NCI-H1694 treated with DMSO at 0.1 percent for 48 hours (cell line): ENCODE measurements at places on chromosomes 2 and 18.
A peak's percentile ranks its signal among the peaks of the same experiment; 100 is the strongest.

DNA sequence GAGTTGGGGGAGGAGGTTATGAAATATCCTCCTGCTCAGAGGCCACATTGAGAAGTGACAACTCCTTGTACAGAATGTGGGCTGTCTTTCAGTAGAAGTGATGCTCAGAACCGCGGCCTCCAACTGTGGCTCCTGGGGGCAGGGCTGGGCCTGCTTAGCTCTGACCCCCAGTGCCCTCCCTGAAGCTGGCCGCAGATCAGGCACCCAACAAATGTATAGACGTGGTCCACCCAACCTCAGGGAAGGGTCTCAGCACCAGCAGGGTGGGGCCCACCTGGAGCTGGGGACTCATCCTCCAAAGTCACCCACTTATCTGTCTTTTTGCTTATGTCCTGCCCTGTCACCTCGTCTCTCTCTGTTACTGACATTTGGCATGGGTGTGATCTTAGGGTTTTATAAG lies 11.1 kb upstream of the BIN1 start:
- DNase-seq, result no peak

DNA sequence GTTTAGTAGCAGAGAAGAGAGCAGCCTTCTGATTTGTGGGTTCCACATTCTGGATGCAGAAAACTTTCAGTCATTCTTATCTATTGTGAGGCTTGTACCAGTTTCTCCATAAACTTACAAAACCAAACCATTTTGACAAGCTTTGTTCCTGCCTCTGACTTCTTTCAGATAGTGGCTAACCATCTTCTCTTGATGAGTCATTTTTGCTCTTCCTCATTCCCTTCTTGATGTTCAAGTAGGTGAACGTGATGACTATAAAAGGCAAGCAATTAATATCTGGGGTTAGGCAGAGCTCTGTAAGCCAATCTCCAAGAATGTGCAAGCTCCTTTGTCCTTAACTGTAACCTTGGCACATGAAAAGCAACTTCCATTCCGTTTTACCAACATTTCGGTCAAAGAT lies 2083.1 kb upstream of the PIK3C3 start:
- DNase-seq, result no peak

GRCh38 chr18:46155641-46156051 lies 51.5 kb downstream of the HAUS1 start:
- no peak for DNase-seq

- no peak for DNase-seq
Measured at GRCh38 chr2:72972352-72973136, 55.2 kb downstream of the EMX1 start.

GRCh38 chr18:56639571-56639970 lies 1.2 kb upstream of the TXNL1 start:
- no peak for DNase-seq

- no peak for DNase-seq
Measured at GRCh38 chr18:77911971-77912605, 662.4 kb downstream of the GALR1 start.

DNA sequence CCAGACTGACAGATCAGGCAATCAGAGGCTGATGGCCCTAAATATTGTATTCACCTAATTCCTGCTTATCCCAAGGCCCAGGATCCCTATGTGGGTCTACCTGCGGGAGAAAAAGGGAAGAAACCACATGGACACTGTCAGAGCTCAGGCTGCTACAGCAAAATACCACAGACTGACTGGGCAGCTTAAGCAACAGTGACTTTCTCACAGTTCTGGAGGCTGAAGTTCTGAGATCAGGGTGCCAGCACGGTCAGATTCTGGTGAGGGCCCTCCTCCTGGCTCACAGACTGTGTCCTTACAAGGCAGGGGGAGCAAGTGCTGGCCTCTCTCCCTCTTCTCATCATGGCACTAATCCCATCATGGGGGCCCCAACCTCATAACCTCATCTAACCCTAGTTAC lies 181.7 kb downstream of the TMEM163 start:
- DNase-seq, result no peak

DNA sequence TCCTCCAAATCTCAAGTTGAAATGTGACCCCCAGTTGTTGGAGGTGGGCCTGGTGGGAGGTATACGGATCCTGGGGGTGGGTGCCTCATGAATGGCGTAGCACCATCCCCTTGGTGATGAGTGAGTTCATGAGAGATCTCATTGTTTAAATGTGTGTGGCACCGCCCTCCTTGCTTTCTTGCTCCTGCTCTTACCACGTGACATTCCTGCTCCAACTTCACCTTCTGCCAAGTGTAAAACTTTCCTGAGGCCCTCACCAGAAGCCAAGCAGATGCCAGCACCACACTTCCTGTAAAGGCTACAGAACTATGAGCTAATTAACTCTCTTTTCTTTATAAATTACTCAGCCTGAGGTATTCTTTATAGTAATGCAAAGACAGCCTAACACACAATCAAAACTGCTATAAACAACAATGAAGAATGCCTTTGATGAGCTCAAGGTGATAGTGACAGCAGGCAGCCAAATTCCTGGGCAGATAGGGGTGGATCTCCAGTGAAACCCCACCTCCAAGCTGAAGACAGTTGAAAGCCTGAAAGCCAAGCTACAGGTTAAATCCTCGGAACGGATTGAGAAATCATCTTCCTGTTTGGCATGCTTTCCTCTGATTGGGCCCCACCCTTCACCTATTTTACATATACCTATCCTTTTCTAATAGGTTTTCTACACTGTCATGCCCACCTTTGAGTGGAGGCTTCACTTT lies 26.9 kb downstream of the MCEE start:
- DNase-seq, result no peak

GRCh38 chr2:41968182-41968578 lies 79.6 kb upstream of the PKDCC start:
- DNase-seq, result no peak

GRCh38 chr18:36560187-36560586 lies 262.7 kb downstream of the FHOD3 start:
- no peak for DNase-seq

GRCh38 chr18:6366776-6367175 lies 47.9 kb downstream of the L3MBTL4 start:
- no peak for DNase-seq

GRCh38 chr18:12238826-12239225 lies 15.3 kb upstream of the CIDEA start:
- DNase-seq, result no peak

GRCh38 chr2:72153924-72154323 lies 6.3 kb upstream of the CYP26B1 start:
- no peak for DNase-seq

GRCh38 chr2:96970248-96970875 lies 16.0 kb downstream of the FAM178B start:
- peak; percentile 27 for DNase-seq

DNA sequence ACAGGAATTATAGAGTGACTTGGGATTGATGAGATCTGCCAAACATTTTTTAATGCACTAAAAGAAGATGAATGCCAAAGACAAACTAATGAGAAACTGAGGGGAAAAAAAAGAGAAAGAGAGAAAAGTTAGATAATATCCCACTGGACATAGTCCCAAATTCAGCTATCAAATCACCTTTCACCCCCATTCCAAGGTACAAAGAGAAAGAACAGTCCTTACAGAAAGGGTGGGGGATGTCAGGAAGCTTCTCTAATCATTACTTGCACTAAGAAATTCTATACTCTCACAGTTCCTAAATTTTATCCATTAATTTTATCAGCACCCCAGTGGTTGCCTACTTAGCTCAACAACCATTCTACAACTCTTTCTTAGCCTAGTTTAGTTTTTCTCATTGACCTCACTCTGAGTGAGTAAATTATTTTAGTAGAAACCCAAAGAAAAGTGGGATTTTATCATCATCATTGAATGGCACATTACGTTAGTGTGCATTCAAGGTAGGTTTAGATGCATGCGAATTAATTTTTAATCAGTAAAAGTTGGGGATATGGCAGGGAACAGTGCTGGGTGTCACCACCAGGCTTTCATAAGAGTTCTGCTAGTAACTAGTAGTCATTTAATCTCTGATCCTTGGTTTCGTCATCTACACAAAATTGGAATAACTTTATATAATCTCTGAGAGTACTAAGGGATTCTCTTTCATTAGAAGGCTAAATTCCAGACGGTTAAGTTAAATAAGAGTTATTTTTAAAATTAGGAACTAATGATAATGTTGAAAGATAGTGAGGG lies 85.3 kb upstream of the CYTIP start:
- no peak for DNase-seq

DNA sequence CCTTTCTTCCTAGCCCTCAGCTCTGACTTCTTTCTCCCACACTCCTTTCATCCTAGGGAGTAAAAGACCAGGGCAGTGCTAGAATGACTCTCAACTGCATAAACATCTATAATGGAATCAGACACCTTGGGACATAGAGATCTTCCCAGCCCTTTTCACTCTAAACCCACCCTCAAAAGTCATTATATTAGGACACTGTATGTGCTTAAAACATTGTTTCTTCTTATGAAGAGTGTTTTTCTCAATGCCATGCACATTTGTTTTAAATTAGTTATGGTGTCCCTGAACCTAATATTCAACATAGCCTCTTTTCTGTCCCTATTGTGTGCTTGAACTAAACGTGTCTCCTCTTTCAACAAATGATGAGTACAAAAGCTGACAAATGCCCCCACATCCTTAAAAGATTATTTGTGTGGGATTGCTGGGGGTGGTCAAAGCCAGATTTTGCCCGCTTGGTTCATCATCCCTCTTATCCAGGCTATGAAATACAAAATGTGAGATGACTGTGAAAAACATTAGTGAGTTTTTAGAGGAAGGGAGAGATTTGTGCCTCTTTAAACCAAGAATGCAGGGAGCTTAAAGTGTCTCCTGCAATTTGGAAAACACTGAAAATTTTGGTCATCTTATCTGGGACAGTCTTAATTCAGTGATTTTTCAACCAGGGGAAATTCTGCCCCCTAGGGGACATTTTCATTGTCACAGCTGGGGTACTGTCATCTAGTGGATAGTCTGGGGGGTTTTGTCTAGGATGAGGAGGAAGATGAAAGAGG lies 29.0 kb downstream of the SERPINB5 start:
- DNase-seq, result no peak

DNA sequence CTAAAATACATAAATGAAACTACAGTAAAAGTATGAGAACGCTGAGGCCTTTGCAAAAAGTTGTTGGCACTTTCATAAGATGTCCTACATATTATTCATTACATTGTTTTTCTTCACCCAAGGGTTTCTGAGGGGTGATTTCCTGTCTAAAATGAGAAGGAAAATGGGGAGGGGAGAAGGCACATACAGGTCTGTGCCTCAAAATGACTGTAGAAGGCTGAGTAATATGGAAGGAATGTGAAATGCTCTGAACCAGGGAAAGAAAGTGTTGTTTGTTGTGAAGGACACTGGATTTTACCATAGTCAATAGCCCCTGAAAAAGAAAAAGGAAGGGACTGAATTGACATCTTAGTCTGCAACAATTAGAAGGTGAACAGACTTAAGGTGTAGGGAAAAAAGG lies 99.5 kb upstream of the RNF152 start:
- no peak for DNase-seq

GRCh38 chr18:54532222-54532621 lies 58.8 kb upstream of the DYNAP start:
- DNase-seq, result no peak

DNA sequence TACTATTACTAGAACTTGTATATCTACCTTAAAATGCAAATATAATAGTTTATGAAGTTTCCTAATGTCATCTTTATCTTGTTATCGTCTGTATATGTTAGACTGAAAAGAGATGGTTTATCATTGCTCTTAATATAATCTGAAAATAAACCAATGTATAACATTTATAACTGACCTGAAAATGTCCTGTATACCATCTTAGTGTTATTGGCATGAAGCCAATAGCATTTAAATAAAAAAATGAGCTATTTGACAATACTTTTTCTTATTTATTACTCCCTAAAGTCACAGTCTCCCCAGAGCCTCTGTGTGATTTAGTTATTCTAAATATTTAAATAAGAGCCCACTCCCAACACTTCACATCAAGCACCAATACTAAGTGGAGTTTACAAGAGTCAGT lies 1.8 kb downstream of the VWC2L start:
- DNase-seq, result no peak

DNA sequence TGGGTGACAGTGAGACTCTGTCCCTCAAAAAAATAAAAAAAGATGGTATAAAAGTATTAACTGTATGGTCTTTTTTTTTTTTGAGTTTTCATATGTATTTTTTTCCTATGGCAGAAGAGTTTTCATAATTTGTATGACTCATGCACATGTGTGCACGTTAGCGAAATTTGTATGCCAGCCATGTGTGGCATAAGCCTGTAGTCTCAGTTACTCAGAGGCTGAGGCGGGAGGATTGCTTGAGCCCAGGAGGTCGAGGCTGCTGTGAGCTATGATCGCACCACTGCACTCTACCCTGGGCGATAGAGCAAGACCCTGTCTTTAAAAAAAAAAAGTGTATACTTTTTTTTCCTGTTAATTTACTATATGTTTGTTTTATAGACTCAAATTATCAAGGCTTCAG lies 160.8 kb downstream of the TGIF1 start:
- no peak for DNase-seq

DNA sequence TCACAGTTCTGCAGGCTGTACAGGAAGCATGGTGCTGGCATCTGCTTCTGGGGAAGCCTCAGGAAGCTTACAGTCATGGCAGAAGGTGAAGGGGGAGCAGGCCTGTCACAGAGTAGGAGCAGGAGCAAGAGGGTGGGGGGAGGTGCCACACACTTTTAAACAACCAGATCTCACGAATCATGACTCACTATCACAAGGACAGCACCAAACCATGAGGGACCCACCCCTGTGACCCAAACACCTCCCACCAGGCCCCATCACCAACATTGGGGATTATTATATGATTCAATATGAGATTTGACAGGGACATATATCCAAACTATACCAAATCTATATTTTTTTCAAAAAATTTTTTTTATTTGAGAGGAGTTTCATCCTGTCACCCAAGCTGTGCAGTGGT lies 51.0 kb upstream of the GLS start:
- no peak for DNase-seq

GRCh38 chr2:227626580-227627151 lies 9.4 kb downstream of the SCYGR4 start:
- no peak for DNase-seq

DNA sequence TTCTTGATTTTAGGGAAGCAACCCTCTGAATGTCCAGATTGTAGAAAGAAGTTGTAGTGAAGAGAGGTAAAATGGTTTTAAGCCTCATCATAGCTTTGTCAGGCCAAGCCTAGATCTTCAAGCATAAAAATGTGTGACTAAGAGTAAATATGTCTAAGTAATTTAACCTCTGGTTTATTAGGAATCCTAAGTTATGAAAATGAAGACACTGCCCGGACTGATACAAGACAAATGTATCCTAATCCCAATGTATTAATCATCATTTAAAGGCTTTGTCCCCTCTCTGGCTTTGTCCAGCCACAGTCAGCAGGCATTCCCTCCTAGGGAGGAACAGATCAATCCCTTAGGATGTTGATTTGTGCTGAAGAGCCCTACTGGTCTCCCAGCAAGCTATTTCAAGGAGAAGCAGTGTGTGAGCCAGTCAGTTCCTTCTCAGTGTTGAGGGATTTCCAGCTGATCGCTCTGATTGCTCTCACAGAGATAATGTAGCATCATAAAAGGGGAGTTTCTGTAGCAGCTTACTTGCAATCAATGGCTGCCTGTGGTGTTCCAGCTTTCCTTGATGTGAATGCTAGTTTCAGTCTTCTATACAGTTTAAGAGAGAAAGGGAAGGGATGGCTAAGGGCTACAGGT lies 796.1 kb downstream of the EPHA4 start:
- no peak for DNase-seq
